ENCODE measurements at places on chromosomes 6 and 20.

DNA sequence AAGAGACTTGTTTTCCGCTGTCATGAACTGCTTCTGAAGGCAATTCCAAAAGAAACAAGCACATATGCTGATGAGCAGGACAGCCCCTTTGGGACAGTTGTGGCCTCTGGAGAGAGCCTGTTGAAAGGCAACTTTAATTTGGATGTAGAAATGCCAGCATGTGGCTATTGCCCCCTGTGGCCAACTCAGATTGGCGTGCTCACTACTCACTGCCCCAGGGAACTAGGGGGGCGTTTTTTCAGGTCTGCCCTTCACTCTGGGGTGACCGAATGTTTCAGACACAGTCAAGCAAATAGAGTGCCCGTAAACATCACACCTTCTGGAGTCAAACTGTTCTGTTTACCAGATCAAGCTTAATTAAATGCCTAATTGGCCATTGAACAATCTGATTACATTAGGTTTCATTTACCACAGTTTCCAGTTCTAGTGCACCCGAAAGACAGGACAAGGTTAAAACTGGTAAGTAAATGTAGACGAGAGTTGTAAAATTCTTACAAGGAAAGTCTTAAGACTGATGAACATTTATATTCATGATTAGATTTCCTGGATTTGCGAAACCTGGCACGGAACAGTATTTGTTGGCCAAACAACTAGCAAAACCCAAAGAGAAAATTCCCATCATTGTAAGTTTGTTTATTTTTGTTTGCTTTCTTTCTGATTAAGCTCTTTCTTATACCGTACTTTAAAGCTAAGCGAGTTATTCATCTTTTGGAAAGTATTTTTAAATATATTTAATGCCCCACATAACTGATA is 75.9 kb upstream of the SYNJ2 start:
- no peak for DNase-seq

DNA sequence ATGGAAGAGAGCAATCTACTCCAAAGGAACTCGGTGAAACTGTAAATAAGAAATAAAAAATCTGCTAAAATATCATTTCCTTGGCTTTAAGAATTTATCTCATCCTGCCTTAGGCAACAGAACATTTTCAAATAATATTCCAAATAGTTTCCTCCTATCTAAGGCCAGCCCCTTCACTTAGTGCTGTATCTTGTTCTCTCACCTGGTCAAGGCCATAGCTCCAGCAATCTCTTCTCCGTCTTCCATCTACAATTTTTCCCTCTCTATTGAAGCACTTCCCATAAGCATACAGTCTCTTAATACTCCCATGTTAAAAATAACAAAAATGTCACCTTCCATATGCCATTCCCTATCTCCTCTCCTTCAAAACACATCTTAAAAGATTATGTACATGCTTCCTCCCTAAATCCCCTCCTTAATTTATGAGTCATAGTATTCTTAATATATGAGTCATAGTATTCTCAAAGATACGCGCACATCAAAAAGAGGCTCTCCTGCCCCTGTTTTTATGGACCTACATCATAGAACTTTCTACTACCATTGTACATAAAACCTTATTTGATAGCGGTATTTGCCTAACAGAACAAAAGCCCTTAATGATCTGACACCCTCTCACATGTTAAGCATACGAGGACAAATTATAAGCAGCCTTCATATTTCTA is 146.9 kb downstream of the PDE10A start:
- DNase-seq: no peak

DNA sequence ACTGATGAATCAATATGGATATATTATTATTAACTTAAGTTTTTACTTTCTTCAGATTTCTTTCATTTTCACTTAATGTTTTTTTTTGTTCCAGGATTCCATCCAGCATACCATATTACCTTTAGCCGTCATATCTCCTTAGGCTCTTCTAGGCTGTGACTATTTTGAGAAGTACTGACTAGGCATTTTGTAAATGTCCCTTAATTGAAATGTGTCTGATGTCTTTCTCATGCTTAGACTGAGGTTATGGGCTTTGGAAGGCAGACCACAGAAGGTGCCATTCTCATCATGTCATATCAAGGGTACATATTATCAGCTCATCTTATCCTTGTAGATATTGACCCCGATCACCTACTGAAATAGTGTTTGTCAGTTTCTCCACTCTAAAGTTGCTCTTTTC is 101.3 kb downstream of the FOXO3 start:
- no peak for DNase-seq

GRCh38 chr6:105988812-105989577 is 97.1 kb upstream of the PRDM1 start:
- no peak for DNase-seq

GRCh38 chr20:36117638-36118037 is 36.9 kb upstream of the EPB41L1 start:
- no peak for DNase-seq

GRCh38 chr6:164164876-164165275 is 750.4 kb downstream of the QKI start:
- no peak for DNase-seq

DNA sequence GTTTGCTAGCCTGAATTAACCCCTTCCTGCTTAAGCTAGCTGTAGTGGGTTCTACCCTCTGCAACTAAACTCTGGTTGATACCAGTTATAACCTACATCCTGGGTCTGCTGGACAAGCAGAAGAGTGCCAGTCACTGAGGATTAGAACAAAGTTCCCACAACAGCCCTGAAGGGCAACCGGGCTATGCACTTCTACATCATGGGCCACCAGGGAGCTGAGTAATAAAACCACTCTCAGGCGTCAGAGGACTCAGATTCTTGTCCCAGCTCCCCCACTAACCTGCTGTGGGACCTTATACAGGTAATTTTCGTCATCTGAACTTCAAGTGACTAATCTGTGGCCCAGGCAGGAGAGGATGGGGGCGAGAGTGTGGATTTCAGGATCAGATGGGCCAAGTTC is 56.8 kb downstream of the EYA2 start:
- DNase-seq: no peak

GRCh38 chr6:44062105-44062770 is 65.0 kb downstream of the MRPL14 start:
- no peak for DNase-seq

DNA sequence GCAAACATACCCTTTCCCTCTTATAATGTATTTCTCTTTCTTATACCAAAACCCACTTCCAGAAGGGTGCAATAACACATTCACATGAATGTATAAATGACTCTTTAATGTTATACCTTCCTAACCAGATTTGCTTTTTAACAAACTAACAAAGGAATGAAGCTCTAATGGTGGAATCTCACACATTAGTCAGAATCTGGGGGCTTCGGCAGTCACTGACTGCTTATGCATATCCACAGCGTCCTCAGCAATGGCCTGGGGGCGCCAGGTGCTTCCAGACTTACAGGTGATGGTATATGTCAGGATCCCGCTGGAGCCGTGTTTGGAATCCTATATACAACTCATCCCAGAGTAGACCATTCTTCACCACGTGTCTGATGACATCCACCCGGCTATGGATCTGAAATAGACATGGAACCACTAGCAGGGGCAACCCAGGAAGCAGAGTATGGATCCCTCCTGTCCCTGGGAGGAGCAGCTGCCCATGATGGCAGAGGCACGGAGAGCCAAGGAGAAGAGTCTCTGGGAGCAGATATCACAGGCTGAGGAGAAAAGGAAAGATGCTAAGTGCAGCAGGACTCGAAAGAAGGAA is 150.8 kb upstream of the RIPOR2 start:
- no peak for DNase-seq

DNA sequence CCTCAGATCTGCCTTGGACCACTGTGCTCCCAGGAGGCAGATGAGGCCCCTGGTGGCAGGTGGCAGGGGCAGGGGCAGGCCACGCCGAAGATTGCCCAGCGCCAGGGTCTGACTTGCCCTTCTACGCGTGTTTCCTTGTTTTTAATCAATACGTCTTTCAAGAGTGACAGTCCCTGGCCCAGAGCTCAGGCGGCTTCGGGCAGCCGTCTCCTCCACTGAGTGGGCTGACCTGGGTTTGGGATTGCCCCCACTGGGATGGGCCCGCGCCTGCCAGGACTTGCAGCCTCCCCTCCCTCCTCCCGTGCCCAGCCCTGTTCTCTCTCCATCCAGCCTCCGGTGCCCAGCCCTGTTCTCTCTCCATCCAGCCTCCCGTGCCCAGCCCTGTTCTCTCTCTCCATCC is 21.2 kb downstream of the FRMD1 start:
- no peak for DNase-seq

All from activated gamma-delta T cell treated with anti-CD3 and anti-CD28 coated beads, Interleukin-2, amount 50 U/mL, for 16 hours (primary cell).